ENCODE measurements at places on chromosomes 6 and 20.

DNA sequence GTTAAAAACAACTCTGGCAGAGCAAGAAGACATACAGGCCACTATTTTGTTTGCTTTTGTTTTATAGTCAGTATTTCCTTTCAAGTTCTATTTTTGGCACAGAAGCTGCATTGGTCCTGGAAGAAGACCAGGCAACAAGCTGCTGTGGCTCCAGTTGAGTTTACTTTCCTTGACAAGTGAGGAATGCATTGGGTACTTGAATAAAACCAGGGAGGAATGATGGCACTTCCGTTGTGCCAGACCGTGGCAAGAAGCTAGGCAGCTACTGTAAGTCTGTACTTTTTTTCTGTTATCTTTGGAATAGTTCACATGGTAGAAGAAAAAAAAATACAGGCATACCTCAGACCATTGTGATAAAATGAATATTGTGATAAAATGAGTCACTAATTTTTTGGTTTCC is 66.3 kb downstream of the NCOA3 start:
- no peak for DNase-seq

DNA sequence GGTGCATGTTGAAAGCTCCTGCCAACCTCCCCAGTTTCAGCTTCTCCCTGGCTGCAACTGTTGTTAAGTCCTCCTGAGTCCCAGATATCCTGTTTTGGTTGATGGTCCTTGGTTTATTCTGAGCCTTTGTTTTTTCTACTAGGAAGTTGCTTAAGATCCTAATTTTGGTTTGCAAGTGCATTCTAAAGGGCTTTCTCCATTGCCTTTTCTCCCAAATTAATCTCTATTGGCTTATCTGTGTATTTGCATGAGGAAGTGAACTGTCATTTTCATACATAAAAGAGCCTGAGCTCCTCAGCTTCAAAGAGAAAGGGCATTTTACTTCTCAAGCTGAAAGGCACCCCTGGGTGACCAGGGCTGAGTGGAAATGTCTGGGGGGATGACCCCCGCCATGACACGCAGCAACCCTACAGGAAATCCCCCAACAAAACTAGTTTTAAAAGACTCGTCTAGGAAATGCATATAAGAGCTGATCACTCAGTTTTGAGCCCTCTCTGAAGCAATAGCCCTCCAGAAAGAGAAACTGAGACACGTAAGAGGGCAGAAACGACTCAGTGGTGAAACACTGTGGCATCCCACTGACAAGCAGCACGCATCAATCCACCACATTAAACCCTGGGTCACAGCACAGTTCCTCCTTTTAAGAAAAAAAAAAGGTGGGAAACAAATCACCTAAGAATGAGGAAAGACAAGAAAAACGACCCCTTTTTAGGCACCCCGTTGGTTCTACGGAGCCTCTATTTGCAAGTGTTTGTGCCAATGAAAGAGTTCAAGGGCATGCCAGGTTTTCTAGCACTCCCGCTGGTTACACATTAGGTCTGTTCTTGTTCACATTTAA is 140.9 kb downstream of the THBS2 start:
- no peak for DNase-seq

- DNase-seq: no peak
Measured at GRCh38 chr20:63172726-63173125, 43.2 kb downstream of the YTHDF1 start.

- no peak for DNase-seq
Measured at GRCh38 chr6:21594416-21595281, 1.1 kb downstream of the SOX4 start.

GRCh38 chr6:127022302-127022701 is 96.2 kb upstream of the RSPO3 start:
- no peak for DNase-seq

DNA sequence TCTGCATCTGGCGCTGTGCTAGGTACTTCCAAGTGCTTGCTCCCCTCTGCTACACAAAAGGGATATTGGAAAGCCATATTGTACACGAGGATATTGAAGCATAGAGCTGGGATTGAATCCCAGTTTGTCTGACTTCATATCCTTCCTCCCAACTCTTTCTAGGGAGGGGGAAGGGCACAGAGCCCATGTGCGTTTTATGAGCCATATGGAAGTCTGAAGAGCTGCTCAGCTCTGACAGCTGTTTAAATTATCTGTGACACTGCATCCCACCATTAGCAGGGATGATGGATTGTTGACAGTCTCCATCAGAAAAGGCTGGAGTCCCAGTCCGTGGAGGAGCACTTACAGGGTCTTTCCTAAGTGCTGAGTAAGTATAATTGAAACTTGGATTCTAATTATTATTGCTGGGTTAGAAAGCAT is 18.4 kb downstream of the TIAM2 start:
- no peak for DNase-seq

DNA sequence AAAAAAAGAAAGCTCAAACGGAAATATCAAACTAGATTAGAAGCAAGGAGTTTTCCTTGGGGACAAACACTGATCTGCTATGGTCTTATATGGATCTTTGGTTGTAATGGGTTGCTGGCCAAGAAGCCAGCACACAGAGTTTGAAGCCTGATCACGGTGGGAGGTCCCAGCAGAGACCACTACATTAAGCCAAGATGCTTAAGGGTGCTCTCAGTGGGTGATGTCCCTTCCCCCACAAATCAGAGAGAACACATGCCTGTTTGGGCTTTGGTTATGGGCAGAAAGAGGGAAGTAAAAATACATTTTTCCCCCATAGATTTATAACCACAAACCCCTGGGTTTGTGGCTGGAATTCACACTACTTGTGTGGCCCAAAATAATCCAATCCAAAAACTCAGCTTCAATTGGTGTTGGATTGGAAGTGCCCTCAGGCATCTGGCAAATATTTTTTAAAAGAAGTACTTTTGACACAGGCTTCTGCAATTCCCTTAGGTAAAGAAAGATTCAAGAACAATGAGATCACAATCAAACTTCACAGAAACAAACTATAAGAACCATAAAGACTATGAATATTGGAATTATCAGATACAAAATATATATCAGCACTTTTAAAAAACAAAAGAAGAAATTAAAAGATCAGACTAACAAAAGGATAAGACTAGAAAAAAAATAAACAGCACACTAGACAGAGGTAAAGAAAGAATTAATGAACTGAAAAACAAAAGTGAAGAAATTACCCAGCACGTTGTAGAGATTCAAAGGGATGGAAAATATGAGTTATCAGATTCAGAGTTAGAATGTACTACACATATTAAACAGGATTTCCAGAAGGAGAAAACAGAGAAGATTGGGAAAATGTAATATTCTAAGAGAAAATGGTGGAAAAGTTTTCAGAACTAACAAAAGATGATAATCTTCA is 44.7 kb downstream of the ESF1 start:
- no peak for DNase-seq

- DNase-seq: no peak
Measured at GRCh38 chr6:126812010-126812409, 306.5 kb upstream of the RSPO3 start.

DNA sequence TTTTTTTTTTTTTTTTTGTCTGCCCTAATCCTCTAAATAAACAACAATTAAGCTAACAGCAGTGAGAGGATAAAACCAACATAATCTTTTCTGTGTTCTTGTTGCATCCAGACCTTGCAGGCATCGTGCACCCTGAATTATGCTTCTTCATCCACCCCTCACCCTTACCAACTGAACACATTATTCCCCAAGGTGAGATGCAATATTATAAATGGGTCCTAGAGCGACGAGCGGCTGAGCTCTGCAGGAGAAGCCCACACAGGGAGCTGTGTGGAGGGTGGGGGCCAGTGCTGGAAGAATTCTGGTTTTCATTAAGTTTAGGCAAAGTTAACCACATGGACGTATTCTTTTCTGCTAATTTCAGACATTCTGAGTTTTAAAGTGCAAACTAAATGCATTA is 32.2 kb upstream of the NXT1 start:
- DNase-seq: no peak

GRCh38 chr20:54004445-54004844 is 65.9 kb downstream of the BCAS1 start:
- no peak for DNase-seq

DNA sequence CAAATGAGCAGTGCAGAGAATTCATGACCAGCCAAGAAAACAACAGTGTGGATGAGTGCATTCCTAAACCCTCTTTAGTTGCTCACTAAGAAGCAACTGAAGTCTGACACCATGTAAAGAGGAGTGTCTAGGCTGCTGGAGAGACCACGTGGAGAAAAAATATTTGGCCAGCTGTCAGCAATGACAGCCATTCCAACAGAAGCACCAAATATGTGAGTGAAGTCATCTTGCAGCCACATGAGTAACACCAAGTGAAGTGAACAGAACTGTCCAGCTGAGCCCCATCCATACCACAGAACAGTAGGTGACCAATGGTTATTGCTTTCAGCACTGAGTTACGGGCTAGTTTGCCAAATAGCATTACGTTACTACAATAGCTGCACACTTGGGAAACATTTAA is 89.4 kb downstream of the TBXT start:
- DNase-seq: no peak

DNA sequence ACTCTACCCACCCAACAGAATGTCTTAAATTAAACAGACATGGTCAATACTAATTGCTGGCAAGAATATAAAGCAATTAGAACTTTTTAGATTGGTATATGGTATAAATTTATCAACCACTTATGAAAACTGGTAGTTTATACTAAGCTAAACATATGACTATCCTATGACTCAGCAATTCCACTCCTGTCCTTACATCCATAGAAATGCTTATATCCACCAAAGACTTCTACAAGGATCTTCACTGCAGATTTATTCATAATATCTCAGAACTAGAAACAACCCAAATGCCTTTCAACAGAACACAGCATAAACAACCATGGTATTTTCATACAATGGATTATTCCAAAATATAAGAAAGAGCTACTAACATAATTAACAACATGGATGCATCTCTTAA is 4.6 kb downstream of the ZNF184 start:
- no peak for DNase-seq

GRCh38 chr6:146910611-146911010 is 293.6 kb upstream of the STXBP5 start:
- no peak for DNase-seq

DNA sequence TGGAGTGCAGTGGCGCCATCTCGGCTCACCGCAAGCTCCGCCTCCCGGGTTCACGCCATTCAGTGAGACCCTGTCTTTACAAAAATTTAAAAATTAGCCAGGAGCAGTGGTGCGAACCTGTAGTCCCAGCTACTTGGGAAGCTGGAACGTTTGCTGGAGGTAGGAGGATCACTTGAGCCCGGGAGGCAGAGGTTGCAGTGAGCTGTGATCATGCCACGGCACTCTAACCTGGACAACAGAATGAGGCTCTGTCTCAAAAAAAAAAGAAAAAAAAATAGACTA is 5.7 kb upstream of the PARD6B start:
- no peak for DNase-seq

DNA sequence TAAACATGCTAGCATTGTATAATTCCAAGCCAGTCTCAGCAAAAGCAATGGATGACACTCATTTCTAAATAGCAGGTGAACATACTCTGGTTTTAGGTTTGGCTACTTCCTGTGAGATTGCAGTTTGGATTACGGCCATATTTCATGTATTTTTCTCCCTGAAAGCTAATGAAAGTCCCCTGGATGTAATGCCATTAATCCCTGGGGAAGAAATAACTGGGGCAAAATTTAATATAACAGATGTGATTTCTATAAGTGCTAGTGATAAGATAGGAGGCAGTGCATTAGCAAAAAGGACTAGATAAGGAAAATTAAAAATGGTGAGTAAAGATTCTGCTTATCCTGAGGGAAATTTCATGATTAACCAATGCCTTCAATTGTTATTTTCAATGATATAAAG is 238.2 kb downstream of the ADGRB3 start:
- DNase-seq: no peak

DNA sequence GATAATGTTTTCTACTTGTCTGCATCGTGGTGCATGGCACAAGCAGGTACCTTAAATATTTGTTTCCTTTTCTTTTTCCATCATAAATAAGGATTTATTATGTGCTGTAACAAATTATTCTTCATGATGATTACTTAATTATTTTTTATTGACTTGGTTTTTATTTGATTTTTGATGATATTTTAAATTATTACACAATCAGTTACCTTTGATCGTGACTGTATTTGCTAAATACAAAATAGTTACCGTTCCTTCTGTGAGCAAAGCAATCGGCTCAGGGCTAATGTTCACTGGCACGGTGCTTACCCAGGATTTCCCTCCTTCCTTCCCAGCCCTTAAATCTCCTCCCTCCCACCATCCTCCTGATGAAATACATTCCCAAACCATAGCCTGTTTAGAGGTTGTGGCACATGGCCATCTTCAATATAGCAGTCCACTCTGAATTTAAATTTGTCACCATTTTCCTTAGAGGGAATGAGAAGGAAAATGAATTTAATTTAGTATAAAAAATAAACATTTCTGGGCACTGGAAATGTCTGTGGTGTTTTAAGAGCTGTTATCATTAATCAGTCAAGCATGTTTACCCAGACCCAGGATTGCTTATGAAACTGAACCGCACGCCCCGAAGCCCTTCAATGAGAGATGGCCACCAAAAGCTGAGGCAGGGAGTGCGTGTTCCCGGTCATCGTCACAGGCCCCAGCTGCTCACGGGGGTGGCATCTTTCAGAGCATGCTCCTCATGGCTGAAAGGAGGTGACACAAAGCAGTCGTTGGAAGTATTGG is 23.0 kb upstream of the EXOC2 start:
- no peak for DNase-seq

GRCh38 chr6:113221850-113222249 is 635.3 kb upstream of the MARCKS start:
- no peak for DNase-seq

- DNase-seq: no peak
Measured at GRCh38 chr6:17998003-17998402, 10.6 kb upstream of the KIF13A start.

DNA sequence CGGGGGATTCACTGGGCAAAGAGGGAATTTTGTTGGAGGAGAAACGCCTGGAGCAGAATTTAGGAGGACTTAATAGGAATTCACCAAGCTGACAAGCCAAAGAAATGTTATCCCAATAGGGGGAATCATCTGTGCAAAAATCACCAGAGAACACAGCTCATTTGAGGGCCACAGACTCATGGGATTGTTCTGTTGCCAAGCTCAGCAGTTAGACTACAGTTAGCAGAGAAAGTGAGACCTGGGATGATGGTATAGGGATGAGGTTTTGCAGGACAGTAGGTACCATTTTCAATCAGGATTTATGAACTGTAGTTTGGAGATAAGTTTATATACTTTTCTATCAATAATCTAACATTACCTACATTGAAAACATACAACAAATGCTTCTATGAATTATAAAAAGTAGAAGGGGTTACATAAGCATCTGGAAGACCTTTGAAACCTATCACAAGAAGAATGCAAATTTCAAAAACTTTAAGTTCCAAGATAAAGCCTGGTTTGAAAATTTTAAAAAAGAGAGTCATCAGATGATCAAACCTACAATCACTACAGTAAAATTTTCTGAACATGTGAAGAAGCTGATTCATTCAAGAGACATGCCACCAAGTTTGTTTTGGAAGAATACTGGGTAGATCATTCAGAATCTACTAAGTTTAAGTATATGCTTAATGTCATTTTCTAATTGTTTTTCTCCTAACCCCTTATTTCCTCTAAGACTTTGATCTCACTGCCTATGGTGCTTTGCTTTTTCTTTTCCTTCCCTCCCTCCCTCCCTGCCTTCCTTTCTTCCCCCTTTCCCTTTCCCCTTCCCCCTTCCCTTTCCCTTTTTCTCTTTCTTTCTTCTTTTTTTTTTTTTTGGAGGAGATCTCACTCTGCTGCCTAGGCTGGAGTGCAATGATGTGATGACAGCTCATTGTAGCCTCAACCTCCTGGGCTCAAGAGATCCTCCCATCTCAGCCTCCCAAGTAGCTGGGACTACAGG is 81.5 kb downstream of the KIF13A start:
- DNase-seq: no peak

- no peak for DNase-seq
Measured at GRCh38 chr6:55819811-55820210, 55.6 kb downstream of the BMP5 start.

All from hematopoietic multipotent progenitor cell treated with erythropoietin and hydrocortisone succinate and interleukin-3 and kit ligand, for 15 days (in vitro differentiated cells).